Stimulated activated CD8-positive, alpha-beta memory T cell treated with anti-CD3 and anti-CD28 coated beads, Interleukin-12 subunit alpha, Interleukin-12 subunit beta, amount 100 ng/mL, for 1 hour (primary cell): ENCODE measurements at places on chromosomes 7 and 10.

DNA sequence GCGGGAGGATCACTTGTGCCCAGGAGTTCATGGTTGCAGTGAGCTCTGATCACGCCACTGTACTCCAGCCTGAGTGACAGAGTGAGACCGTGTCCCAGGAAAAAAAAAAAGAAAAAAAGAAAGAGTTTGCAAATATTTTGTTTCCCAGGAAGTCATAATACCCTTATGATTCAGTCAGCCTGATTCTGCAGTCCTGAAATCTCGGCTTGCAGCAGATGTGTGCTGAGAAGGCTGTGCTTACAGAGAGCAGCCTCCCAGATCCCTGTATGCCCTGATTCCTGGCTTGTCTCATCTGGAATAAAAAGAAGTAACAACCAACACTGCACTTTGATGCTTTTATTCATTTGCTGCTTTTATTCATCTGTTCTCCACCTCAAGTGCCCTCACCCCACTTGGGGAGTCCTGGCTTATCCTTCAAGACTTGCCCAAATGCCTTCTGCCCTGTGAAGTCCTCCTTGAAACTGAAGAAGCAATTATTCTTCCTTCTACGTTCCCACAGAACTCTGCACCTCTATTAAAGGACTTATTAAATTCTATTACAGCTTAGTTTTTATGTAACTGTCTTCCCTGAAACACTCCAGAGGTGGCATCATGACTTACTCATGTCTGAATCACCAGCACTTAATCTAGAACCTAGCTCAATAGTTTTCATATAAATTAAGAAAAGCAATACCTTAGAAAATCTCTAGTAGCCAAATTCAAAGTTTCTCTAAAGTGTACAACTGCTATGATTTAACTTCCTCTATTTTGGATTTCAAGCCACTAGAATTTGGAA lies 27.7 kb upstream of the BPGM start:
- DNase-seq: no peak

- no peak for DNase-seq
Observed at GRCh38 chr7:84187813-84188510, 6.6 kb downstream of the SEMA3A start.

DNA sequence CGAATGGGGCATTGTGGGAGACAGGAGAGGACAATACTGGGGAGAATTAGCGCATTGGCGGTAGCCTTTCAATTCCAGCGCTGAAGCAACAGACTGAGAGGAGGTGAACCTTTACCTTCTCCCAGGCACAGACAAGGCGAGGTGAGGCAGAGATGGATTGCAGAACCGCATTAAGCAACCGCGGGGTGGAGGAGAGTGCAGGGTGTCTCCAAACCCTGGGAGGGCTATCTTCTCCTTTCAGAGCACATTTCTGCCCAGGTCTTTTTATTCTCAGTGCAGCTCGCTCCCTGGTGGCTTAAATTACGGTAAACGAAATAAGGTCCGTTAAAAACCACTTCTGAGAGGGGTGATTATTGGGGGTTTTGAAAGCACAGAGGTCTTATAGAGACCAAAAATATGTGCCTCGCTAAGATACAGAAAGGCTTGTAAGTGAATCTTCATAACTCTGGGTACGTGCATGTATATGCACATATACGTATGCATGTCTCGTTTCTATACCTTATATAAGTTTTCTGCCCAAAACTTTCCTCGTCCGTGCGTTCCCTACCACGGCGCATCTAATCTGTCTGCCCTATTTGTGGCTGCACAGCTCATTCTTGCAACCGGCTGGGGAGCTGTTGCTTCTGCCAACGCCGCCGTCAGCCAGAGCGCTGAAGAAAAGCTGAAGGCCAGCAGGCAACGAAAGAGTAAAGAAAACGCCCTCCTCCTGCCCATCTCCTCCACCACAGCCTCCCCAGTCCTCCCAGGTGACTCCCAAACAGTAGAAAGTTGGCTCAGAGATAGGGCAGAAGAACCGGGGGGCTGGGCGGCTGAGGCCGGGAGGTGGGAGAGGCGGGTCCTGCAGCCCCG lies 895 bp upstream of the ZNF804B start:
- no peak for DNase-seq

- DNase-seq: no peak
Observed at GRCh38 chr7:123096434-123096833, 100.9 kb upstream of the TAS2R16 start.

GRCh38 chr10:8037941-8038894 lies 16.3 kb upstream of the GATA3 start:
- DNase-seq: no peak

GRCh38 chr7:45593121-45593541 lies 19.0 kb downstream of the ADCY1 start:
- no peak for DNase-seq

GRCh38 chr10:106942035-106942662 lies 222.4 kb downstream of the SORCS1 start:
- no peak for DNase-seq

DNA sequence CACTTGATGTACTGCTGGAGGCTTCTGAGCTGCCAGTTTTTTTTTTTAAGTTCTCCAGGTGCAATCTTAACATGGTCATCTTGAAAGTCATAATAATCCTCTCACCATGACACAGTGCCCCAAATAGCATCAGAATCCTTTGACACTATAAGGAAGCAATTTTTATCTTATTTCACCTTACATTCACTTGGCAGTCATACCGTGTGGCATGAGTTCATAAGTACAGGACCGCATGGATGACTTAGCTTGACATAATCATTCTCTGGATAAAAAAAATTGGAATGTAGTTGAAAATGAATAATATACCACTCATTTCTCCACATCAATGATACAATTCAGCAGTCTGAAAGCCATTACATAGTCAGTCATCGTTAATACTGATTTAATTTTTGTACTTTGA lies 25.6 kb upstream of the TMEM196 start:
- DNase-seq: no peak

DNA sequence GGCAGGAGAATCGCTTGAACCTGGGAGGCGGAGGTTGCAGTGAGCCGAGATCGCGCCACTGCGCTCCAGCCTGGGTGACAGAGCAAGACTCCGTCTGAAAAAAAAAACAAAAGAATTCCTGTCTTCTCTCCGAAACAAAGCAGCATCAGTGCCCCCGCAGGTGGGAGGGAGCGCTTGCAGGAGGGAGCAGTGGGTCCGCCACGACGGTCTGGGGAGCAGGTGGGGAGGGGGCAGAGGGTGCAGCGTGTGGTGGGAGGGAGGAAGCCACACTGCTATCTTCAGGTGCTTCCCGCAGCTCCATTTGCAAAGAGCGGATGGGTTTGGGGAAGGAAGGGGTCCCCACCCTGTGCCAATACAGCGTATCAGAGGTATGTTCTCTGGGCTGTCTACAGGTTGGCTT lies 31.7 kb downstream of the LIMK1 start:
- DNase-seq: no peak

DNA sequence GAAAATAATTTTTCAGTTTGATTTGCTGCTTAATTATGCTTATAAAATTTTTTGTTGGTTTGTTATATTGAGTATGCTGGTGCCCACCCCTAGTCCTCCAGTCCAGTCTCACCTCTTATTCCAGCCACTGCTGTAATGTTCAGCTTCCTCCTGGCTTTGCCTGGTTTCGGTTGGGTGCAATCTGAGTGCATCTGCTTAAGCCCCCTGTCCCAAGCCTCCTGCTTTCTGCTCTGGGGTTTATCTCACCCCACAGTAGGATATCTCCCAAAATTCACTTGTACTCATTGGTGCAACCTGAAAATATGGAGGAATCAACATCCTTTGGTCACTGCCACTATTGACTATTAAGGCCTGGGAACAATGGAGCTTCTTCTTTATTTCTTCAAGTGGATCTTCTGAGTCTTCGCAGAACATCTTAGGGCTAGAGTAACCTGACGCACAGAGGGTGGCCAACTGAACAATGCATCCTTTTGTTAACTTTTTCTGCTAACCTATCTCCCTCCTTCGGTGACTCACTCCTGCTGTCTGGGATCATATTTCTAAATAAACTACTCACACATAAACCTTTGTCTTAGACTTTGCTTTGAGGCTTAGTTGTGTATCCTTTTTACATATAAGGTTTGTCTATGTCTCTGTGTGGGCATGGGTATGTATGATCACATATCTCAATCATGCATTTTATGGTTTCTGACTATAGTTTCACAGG lies 19.1 kb upstream of the SOSTDC1 start:
- DNase-seq: no peak

- DNase-seq: no peak
Observed at GRCh38 chr7:18117482-18117881, 89.8 kb upstream of the PRPS1L1 start.

DNA sequence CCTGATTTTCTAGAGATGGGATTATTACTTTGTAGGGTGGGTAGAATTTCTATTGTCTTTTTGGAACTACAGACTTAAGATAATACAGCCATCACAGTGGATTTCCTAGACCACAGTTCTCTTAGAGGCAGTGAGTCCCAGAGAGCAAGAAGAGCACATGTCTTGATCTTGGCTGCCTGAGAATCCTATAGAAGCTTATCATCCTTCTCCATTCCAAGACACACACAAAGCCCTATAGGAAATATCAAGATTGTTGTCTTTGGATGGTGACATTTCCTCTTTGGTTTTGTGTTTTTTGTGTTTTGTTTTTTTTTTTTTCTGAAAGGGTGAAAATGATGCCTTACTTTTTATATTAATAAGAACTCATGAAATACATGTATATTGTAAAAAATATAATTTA lies 143.1 kb downstream of the AHR start:
- no peak for DNase-seq

DNA sequence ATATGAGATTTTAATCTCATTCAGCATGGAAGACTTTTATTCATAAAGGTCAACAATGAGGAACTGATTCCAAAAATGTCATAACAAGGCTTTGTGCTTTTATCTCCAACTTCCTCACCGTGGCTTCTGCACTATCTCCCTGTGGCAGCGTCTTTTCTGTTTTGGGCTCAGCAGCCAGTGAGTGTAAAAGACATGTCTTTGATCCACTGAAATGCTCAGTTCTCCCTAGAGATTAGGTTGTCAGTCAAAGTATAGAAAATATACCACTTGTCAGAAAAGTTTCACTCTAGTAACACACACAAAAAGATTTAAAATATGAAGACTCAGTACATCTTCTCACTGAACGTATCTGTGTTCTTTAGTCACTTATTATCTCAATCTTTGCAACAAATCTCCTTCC lies 901.8 kb upstream of the ZWINT start:
- DNase-seq: no peak

- DNase-seq: no peak
Observed at GRCh38 chr7:30286749-30287148, 2.4 kb downstream of the ZNRF2 start.

GRCh38 chr10:57624856-57625592 lies 642.7 kb downstream of the IPMK start:
- DNase-seq: no peak

GRCh38 chr7:80830584-80831285 lies 88.1 kb downstream of the SEMA3C start:
- DNase-seq: no peak

- peak; percentile 67 for DNase-seq
Observed at GRCh38 chr10:67763499-67764011, 67.6 kb upstream of the CTNNA3 start.

- no peak for DNase-seq
Observed at GRCh38 chr7:144483189-144483588, 79.7 kb upstream of the NOBOX start.

DNA sequence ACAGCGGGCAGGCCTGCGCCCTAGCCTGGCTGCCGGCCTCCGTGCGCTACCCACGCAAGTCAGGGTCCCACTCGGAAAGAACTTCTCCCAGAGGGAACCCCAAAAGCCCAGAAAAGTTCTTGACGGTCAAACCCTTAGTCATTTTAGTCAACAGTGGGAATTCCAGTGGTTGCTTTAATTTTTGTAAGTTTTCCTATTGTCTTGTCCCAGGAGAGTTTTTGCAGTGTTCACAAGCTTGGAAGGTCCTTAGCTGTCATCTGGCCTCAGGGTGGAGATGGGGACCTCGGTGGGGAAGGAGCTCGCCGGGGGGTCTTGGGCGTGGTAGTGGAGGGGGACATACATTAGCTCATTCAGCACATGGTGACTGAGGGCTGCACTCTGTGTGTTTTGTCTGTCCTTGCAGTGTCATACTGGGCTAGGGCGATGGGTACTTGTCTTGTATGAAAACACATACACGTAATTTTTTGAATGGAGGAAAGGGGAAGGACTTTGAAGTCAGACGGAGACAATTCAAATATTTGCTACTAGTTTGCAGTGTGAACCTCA lies 736 bp downstream of the MINDY4 start:
- no peak for DNase-seq

DNA sequence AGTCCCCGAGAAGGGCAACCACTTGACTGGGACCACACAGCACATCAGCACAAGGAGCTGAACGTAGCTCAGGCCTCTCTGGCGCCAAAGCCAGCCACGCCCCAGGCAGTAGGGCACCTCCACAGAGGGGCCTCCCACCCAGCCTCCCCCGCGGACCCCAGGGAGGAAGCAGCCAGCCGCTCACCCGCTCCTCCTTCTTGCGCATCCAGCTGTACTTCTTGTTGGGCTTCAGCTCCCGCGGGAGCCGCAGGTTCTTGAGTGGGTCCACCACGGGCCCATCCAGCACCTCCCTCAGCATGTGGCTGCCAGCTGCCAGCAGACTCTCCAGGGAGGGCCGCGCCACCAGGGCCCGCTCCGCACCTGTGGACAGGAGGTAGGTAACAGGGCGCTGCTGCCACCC lies 61.2 kb downstream of the TNRC18 start:
- DNase-seq: no peak

DNA sequence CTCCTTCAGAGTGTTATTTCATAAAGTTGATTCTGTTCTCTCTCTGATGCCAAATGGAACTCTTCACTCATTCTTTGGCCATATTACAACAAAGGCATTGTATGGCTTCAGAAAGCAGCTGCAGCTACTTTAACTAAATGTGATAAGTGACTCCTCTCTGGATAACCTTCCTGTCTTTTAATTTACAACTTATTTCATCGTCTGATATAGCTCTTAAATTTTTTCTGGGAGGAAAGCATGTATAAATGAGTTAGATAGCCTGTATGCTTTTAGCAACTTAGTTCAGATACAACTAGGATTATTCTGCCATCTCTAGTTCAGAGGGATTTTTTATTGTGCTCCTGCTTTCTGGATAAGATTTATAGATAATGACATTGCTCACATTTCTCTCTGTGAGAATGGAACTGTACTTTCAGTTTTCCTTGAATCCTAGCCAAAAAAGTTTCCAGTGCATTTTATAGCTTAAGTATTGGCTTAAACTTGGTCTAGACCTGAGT lies 57.5 kb downstream of the KLHDC10 start:
- DNase-seq: no peak

GRCh38 chr10:116899626-116900025 lies 50.3 kb downstream of the ENO4 start:
- no peak for DNase-seq

- no peak for DNase-seq
Observed at GRCh38 chr10:98167191-98167590, 32.7 kb downstream of the R3HCC1L start.
